ENCODE measurements at places on chromosomes 5 and 9.

DNA sequence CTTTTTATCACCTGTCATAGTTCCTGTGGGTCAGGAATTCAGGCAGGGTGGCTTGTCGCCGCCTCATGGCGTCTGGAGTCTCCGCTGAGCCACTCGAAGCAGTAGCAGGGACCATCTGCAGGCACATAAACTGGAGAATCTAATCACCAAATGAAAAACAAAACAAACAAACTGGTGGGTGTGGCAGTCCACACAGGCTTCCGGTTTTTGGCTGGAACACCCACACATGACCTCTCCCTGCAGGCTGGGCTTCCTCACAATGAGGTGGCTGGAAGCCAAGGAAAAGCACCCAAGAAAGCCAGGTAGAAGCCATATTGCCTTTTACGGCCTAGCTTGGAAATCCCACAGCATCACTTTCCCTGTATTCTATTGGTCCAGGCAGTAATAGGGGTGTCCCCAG lies 197.0 kb downstream of the SYK start:
- DNase-seq, result no peak

GRCh38 chr9:106307670-106308069 lies 555.3 kb upstream of the ZNF462 start:
- DNase-seq, result no peak

DNA sequence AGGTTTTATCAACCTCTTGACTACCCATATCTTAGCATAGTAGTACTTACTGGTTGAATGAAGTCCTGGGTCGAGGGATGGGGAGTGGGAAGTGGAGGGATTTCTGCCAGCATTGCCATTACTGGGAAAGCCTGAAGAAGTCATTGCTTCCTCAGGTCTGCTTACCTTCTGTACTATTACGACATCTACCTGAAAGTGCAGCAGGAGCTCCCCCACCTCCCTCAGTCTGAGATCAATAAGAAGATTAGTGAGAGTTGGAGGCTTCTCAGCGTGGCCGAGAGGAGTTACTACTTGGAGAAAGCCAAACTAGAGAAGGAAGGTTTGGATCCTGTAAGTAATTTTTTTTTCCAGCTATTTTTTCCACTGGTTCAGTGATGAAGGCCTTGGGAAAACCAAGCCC lies 5.8 kb downstream of the HMGXB3 start:
- no peak for DNase-seq

DNA sequence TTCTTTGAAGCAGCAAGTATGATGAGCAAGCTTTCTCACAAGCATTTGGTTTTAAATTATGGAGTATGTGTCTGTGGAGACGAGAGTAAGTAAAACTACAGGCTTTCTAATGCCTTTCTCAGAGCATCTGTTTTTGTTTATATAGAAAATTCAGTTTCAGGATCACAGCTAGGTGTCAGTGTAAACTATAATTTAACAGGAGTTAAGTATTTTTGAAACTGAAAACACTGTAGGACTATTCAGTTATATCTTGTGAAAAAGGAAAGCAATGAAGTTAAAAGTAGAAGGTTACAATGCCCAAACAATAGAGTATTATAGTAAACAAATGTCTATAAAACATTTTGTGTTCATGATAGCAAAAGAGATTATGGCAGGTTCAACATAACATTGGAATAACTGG lies 88.6 kb downstream of the JAK2 start:
- no peak for DNase-seq

GRCh38 chr9:36738318-36738976 lies 165.8 kb downstream of the MELK start:
- no peak for DNase-seq

DNA sequence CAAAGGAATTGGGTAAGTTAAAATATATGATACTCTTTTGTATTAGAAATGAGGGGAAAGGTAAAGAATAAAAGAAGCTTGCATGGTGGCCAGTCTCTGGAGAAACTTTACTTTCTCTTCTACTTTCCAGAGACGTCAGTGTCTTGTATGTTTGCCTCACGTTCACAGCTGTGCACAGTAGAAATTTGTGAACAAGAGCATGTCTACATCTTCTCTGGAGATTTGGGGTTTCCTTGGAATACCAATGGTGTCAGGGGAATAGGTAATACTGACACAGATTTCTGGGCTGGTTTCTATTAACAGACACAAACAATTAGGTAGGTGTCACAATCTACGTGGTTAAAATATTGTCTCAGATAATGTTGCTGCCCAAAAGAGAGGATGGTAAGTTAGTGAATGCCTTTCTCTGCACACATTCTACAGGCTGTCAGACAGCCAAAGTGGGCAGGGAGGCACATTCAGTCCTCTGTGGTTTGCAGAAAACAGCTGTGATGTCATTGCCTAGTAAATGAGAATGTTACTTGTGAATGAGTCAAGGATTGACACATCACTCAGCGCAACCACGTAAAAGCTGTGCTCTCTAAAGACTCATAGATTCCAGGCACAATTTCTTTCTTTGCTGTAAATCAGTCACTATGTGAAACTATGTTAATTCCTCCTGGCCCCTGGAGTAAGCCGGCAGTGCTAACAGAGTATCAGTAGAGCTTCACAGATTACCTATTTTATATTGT lies 397.1 kb downstream of the MAN2A1 start:
- DNase-seq, result no peak

DNA sequence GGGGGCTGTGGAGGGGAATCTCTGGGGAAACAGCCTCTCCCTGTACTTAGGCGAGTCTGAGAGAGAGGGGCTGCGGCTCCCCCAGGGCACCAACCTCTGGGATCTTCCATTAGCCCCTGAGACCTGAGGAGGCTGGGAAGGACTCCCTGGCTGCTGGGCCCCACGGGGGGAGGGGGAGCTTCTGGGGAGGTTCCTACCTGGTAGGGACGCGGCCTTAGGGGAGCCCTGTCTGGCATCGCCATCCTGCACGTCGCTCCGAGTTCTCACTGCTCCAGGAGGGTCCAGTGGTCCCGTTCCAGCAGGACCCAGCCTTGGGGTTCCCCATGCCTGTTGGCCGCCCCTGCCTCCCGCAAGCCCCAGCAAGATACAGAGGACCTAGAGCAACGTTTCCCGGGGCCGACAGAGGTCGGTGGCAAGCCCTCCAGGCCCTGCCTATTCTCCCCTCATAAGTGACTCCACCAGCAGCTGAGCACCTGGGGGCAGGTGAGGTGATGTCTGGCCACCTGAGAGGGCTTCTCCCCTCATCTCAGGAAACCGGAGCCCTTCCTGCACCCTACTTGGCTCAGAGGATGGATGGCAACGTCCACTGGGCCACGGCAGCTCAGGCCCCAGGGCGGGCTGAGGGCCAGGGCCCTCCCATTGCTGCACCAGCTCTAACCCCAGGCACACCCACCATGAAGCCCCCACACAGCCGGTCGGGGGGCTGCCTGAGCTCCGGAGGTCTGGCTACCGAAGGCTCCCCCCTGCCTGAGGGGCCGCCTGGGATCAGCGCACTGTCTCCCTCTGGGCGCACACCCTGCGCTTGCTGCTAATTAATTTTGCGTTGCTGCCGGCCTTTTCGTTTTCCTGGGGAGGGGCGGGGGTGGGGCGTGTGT lies 22.5 kb downstream of the TPPP start:
- DNase-seq, result no peak

GRCh38 chr9:79028101-79028500 lies 543.7 kb upstream of the TLE4 start:
- DNase-seq, result no peak

GRCh38 chr5:166746506-166746905 lies 1544.9 kb upstream of the WWC1 start:
- no peak for DNase-seq

- no peak for DNase-seq
Observed at GRCh38 chr5:143491646-143492045, 88.2 kb upstream of the NR3C1 start.

DNA sequence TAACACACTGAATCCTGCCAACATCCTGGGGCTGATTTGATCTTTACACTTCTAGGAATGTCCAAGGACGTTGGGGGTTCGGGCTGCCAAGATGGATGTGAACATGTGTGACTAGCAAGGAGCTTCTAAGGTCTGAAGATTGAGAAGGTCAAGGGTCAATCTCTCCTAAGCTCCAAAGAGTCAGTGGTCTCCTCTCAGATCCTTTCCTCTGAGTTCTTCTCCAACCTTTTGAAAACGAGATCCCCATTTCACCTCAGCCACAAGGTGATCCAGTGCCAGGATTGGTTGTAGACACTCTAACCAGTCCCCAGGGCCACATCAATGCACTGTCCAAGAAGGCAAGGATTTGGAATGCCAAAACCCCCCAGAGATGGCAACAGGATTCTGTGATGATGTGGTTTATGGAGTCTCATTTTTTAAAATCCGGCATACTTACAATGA lies 266.8 kb downstream of the NDUFS4 start:
- no peak for DNase-seq

DNA sequence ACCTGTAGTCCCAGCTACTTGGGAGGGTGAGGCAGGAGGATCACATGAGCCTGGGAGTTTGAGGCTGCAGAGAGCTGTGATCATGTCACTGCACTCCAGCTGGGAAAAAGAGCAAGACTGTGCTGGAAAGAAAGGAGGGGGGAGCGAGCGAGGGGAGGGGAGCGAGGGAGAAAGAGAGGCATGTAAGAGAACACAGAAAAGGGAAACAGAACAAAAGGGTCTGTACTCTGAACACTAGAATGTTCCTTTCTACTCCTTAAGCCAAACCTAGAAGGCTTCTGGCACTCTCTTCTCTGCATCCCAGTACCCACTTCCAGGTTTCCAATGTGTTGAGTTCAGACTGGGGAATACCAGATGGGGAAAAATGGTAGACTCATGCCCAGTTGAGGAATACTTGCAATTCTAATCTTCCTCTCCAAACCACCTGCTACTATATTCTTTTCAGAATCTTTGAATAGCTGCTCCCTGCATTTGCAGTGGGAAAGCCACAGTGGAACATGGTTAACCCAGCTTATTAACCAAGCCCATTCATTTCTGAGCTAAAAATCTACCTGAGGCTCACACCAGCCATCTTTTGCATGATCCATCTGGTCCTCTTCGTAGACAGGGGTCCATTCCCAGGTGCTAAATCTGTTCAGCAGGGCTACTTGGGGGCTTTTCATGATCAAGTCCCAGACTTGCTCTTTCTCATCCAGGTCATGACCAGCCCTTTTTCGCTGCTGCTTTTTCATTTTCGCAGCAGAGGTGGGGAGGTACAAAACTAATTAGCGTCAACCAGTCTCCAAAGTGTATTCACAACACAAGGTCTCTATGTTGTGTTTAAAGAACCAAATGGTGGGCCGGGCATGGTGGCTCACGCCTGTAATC lies 34.9 kb downstream of the SEMA4D start:
- no peak for DNase-seq

Data from dermis microvascular lymphatic vessel endothelial cell (primary cell).